ENCODE measurements at places on chromosomes 3 and 15.

- DNase-seq: no peak
These were observed 971 bp downstream of the CPOX start for GRCh38 chr3:98592345-98592935.

GRCh38 chr15:99343208-99343607 lies 91.9 kb downstream of the LRRC28 start:
- DNase-seq: no peak

- DNase-seq: no peak
These were observed 407.3 kb downstream of the NAALADL2 start for GRCh38 chr3:175266478-175266877.

- no peak for DNase-seq
These were observed 271.4 kb downstream of the CLSTN2 start for GRCh38 chr3:140206196-140207040.

DNA sequence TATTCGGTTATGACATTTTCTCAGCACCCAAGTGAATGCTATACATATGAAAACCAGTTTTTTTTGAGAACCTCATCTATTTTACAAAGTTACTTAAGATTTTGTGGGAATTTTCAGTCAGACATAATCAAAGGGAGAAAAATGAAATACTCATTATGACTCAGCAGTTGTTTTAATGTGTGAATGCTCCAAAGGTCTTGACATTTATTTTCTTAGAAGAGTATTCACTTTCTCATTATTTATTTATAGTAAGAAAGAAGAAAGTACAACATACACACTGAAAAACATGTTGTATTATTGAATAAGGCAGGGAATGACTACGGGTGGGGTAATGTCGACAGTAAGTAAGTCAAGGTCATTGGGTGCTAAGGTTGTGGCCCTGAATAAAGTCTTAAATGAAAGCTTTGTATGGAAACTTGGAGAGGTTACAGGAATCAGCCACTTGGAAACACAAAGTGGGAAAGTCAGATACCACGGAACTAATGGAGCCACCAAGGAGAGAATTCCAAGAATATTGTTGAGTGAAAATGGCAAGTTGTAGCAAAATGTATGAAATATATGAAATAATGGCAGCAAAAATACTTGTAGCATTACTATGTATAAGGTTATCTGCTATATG lies 844.5 kb downstream of the TBL1XR1 start:
- DNase-seq: no peak

- DNase-seq: no peak
These were observed 61.9 kb downstream of the SMAD3 start for GRCh38 chr15:67127331-67127664.

DNA sequence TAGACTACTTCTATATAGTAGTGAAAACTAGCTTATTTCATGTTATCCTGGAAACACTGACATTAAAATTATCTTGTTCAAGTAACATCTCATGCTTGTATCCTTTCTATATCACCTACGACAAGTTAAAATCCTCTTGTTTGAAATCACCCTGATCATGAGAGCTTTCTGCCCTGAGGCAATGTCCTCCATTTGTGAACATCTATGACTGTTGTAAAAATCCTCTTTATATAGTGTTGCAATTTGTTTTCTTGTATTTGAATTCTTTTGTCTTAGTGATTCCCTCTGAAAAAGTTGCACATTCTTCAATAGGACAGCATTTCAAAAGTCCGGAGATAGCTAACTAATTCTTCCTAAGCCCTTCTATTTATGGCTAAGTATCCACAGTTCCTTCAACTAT lies 480.3 kb downstream of the NSUN3 start:
- DNase-seq: no peak

DNA sequence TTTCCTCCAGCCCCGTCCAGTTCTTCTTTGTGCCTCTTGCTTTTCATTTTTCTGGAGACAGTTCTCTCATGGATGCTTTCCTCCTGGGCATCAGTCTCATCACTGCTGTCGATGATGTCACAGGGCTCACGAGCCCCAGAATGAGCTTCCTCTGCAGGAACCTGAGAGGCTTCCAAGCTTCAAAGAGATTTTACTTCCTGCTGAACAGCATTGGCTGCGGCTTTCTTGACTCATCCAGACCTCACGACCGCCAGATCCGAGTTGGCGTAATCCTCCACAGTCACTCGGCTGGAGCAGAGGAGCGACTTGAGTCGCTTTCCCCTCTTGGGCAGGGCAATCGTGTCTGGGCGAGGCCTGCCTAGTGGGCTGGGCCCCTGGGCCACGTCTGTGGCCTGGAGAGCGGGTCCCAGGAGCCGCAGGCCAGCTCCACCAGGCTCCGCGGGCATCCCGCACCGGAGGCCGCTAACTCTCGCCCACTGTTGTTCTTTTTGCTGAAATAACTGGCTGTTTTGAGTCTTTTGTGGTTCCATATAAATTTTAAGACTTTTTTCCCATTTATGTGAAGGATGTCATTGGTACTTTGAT lies 20.8 kb upstream of the FAN1 start:
- DNase-seq: no peak

GRCh38 chr15:97963779-97964178 lies 3.3 kb downstream of the ARRDC4 start:
- no peak for DNase-seq

DNA sequence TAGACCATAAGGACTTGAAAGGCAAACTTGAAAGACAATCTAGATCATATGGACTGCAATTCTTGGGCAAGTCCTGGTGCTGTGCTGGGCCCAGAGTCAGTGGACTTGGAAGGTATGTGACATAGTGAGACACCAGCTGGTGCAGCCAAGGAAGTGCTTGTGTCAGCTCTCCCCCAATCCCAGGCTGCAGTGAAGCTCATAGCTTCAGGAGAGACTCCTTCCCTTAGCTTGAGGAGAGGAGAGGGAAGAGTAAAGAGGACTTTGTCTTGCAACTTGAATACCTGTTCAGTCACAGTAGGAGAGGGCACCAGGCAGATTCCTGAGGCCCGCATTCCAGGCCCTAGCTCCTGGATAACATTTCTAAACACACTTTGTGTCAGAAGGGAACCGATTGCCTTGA lies 127.4 kb upstream of the ZPLD1 start:
- no peak for DNase-seq

DNA sequence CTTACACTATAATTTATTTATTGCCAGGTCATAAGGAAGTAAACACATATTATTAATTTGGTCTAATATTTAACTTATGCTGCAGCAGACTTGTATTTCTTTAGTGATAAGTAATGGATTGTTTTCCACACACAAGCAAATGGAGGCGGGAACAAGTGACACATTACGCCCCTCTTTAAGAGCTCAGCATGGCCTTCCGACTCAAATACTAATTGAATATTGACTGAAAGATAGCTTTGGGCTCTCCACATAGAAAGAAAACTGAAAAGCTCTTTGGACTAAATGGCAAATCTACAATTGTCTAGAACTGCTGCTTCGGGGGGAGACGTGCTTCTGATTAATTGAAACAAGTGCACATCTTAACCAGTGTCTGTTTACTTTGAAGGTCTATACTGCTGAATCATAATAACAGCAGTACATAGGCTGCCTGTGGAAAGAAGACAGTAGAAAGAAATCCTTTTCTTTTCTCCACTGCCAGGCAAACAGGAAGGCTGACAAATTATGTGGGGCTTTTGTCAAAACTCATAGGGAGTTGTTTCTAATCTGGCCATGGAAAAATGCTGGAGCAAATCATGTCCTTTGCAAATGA lies 15.9 kb downstream of the CADPS start:
- DNase-seq: no peak

DNA sequence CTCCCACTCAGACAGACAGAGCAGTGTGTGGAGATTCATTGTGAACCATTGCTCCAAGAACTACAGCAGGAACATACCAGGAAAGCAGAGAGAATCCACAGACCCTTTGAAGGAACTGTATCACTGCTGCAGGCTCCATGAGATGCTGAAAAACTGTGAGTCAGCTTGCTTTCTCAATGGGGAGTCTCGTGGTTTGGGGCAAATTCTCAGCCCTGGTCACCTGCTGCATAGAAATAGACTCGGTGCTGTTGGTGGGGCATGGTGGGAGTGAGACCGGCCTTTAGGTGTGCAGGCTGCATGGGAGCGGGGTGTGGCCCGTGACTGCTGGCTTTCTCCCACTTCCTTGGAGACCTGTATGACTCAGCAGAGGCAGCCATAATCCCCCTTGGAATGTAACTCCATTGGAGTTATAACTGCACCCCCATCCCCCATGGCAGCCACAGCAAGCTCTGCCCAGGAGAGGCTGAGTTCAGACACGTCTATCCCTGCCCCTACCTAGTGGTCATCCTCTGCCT lies 35.6 kb downstream of the ALCAM start:
- no peak for DNase-seq

DNA sequence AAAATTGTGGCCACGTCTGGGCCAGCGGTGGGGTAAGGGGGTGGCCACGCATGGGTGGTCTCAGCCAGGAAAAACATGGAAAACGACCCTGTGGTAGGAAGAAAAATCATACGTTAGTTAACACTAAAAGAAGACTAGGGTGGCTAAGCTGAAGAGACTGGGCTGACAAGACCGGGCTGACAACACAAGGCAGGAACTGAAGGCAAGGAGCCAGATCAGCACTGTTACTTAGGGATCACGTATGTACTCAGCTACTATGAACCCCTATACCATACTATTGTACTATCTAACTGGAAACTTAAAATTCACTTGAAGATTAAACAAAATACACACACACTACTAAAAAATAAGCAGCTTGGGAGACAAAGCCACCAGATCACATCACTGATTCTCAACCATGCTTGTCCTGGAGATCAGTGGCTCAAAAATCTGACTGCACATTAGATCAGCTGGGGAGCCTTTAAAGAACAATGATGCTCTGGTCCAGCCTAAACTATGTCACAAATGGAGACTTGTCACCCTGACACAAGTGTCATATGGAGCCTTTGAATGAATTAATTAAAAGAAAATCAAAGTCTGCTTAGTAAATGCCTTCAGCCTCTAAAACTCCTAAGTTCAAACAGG lies 442.2 kb downstream of the SHQ1 start:
- DNase-seq: no peak

GRCh38 chr3:194833114-194833910 lies 147.6 kb downstream of the FAM43A start:
- no peak for DNase-seq

DNA sequence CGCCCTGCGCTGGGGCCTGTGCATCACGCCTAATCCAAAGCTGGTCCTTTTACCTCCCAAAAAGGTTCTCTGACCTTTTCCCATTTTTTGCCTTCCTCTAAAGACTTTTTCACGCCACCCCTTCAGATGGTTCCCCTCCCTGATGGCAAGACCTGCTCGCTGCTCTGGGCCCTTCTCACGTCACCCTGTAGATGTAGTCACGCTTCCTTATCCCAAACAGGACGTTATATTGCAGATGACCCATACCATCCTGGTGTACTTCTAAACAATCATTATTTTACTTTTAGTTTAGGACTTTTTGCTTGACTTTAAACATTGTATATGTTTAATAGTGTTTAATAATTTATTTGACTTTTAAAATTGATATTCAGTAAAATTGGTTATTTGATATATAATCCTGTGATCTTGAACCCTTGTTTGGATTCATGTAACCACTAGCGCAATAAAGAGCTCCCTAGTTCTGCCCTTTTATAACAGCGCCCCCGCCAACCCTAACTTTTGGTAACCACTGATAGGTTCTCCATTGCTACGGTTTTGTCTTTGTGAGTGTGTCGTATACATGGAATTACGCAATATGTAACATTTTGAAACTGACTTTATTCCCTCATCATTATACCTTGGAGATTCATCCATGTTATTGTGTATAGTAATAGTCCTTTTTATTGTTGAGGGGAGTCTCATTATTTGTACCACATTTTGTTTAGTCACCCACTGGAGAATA lies 159.0 kb upstream of the CHRNA7 start:
- no peak for DNase-seq

DNA sequence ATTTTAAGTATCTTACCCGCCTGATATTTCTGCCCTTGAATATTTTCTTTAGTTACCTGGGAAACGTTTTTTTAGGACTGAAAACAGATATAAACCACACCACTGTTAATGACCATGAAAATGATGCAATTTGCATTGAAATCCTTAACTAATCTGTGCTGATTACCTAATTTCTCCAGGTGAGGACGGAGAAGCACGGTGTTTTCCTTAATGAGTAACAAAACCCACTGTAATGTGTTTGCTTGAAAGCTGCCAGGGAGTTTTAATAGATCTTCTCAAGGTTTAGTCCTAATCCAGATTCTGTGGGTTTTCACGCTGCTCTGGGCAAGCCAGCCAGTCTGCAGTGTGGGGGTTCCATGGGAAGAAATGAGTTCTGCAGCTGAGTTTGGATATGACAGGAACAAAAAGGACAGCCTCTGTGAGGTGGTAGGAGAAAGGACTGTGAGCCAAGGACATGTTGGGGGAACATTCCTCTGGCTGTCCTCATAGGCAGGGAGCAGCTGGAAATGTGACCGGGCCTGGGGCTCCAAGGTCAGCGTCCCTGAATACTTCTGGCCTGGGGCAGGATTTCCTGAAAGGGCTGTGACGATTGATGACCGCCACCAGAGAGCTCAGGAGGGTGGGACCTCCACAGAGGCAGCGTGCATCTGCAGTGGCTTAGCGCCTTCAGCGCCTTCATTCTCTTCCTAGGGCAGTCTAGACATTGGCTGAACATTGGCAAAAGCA lies 18.6 kb downstream of the THSD4 start:
- DNase-seq: no peak

- no peak for DNase-seq
These were observed 89.1 kb downstream of the TPRG1 start for GRCh38 chr3:189260556-189261493.

DNA sequence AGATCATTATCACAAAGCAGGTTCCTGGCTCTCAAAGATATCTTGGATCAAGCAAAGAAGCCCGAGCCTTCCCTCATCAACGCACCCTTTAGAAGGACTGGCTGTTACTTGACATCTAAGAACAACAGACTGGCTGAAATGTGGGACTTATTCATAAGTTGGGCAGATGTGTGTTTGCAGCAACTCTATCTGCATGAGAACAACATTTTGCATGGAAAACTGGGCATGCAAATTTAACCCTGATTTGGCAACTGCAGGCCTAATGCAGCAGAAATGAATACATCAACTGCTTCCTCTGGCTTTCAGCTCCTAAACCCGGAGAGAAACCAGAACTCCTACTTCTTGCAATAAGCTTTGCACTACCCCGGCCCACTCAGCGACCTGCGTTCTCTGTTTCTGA lies 35.0 kb upstream of the FOXP1 start:
- no peak for DNase-seq

DNA sequence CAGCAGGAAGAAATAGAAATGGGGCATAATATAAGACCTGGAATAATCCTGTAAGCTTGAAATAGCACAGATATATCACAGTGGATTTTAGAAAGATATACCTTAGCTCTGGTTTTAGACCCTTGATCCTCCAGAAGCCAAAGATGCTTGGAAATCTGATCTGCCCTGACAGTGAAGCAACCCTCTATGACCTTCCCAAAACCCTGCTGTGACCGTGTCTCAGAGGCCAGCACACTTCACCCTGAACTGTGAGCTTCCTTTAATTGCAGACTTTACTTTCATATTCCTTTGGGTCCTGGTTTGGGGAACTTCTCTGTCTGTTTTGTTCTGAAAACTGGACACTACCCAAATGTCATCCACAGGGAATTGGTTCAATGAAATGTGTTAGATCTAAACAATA lies 13.0 kb downstream of the MECOM start:
- no peak for DNase-seq

GRCh38 chr3:100254168-100254777 lies 6.5 kb upstream of the TBC1D23 start:
- DNase-seq: no peak

GRCh38 chr3:10483364-10483675 lies 22.1 kb downstream of the ATP2B2 start:
- DNase-seq: no peak

All from GOT3 (cell line).